ENCODE measurements at places on chromosomes 1 and 21. TPM values are rescaled to one million over a fixed set of nuclear protein-coding genes. Genes with fewer than 3 reads are reported as not detected.

The CHRNB2 gene
- total RNA-seq, result 0.16 TPM

The ZNF687 gene
- 31.6 TPM for total RNA-seq

The FAM163A gene
- total RNA-seq, result not detected

The CFH gene
- 266 TPM for total RNA-seq

The CRB1 gene
- total RNA-seq, result 0.48 TPM

The ATP1A2 gene
- total RNA-seq, result 229 TPM

The ADCY10 gene
- total RNA-seq, result 0.15 TPM

The HOOK1 gene
- total RNA-seq, result 33.7 TPM

The KRTAP12-2 gene
- not detected for total RNA-seq

The OPRD1 gene
- not detected for total RNA-seq

The TMEM200B gene
- total RNA-seq, result 12.1 TPM

The PADI2 gene
- total RNA-seq, result 29.4 TPM

The AK5 gene
- total RNA-seq, result 30.8 TPM
